ENCODE measurements at places on chromosomes 4 and X.

DNA sequence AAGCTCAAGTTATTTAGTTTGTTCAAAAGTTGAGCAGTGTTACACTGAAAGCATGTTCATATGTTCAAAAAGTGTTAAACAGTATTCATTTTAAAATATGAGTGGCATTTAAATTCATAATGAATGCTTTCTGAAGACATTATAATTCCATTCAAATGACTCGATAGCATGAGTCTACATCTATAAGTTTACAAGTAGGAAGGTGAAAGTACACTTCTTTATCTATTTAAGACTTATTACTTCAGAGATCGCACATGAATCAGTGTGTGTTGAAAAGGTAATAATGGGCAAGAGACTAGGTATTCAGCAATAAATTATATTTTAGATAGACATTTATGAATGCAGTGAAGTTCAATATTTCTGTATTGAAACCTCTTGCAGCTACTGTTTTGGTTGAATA lies 456.1 kb downstream of the GRXCR1 start:
- DNase-seq, result no peak

DNA sequence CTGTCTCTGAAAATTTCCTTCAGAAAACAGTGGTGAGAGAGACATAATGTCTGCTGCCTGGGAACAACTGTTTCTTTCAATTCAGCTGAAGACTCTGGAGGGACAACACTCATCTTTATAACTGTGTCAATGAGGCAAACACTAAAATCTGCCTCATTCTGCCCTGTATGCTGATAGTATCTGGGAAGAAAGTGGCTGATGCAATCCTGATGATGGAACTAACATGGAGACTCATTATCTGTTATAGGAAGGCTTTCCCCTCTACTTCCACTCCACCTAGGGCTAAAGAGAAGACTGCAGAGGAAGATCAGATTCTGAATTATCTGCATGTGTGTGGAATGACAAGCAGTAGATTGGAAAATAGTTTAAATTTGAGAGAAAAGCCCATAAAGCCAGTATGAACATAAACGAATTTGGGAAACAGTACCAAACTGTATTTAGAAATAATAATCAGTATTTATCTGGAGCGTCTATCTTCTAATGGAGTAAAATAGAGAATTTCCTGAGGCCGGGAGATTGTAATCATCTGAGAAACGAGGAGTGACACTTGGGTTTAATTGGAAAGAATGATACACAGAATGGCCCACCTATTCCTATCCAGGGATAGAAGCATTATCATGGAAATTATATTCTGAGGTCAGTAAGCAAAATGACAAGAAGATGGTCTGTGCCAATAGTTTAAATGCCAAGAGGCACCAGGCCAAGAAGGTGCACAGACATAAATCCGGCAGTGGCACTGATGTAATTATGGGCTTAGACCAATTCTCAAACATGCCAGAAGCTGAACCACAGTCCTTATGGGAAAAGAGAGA lies 85.4 kb downstream of the SHISA3 start:
- DNase-seq, result no peak

- no peak for DNase-seq
These were observed 17.8 kb downstream of the TMPRSS11E start for GRCh38 chr4:68465058-68465457.

DNA sequence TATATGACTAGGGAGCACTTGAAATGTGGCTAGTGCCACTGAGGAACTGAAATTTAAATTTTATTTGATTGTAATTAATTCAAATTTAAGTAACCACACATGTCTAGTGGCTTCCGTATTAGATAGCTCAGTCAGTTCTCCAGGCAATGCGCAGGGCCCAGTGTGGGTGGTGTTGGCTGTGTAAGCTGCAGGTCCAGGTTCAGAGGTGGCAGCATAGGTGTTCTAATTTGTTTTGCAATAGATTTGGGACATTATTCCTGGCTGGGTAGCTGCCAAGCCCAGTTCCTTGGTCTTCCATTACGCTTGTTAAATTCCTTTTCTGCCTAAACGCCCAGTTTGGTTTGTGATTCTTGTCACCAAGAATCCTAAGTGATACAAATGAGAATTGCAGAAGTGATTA lies 79.5 kb downstream of the FAM184B start:
- DNase-seq, result no peak

GRCh38 chr4:89284828-89285227 lies 22.8 kb downstream of the GPRIN3 start:
- no peak for DNase-seq

DNA sequence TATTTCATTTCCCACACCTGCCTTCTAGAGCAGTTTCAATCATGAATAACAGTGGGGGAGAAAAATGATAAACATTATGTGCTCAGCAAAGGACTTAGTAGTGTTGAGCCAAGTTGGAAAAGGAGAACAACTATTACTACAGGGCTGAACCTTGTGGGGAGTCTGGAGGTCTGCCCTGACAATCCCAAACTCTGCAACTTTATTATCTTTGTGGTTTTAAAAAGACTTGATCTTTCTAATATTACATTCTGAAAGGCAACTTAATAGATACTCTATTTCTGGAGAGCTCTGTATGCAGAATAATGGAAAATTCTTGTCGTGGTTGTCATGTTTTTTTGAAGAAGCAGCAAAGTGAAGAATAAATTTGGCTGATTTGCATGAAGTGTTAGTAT lies 116.1 kb downstream of the SPCS3 start:
- DNase-seq, result peak; percentile 9

- DNase-seq, result no peak
These were observed 426.1 kb downstream of the MID1IP1 start for GRCh38 chrX:39227371-39227770.

GRCh38 chr4:95362906-95363558 lies 185.7 kb downstream of the UNC5C start:
- no peak for DNase-seq

DNA sequence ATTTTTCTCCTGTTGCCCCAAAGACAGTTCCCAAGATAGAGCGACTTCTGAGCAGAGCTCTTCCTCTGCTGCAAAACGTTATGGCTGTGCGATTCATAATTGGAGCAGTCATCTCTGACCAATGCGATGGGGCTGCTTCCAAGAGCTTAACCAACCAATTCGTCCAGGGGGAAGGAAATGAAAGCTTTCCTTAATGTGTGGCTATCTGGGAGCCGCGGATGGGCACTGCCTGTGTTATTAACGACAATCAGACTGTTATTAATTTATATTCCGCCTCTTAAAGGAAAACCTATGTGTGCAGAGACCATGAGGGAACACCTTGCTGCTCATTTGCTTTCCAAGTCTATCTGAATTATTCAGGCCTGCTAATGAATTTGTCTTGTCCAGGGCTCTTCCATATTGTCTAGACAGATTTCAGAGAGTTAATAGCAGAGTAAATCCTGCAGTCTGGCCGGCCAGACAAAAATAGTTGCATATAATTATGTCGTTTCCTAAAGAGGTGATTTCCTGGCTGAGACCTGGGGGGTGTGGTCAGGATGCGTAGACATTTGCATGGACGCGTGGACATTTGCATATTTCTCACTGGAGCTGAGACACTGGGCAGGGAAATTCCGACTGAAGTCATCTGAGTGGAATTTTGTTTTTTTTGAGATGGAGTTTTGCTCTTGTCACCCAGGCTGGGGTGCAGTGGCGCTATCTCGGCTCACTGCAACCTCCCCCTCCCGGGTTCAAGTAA lies 135.4 kb downstream of the HMX1 start:
- DNase-seq, result no peak

DNA sequence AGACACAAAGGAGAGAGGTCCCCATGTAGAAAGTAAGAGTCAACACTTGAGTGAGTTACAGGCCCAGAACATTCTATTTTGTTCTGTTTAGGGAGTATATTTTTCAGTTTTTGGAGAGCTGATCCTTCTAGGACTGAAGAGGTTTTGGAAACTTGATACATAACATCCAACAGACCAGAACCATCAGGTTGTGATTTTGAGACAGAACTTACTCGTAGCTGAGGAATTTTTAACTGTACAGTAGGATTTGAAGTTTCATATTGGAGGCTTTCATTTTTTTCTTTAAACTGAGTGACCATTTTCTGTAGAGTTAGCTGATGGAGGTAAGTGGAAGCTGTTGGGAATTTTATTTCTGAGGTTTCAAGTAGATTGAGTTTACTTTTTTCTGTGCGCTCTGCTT lies 73.3 kb downstream of the NCAPG start:
- DNase-seq, result peak; percentile 42
